ENCODE measurements at places on chromosomes 11 and 22. TPM values are rescaled to one million over a fixed set of nuclear protein-coding genes. Genes with fewer than 3 reads are reported as not detected.

DNA sequence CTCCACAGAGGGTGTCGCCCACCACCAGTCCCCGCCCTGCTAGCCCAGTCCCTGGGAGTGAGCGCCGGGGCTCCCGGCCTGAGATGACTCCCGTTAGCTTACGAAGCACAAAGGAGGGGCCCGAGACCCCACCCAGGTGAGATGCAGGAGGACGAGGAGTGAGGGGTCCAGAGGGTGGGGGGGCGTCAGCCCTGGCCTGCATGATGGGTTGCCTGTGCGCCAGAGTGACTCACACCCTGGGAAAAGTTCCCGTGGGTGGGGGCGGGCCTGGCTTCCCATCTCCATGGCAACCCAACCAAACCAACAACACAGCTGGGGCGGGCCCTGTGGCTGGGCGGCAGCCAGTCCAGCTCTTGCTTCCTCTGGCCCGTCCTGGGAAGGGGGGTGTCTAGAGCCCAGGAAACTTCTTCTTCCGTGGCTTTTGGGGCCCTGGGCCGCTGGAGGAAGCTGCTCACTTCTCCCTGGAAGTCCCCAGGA is 4.5 kb downstream of the GAS2L1 start:
- DNase-seq: peak; percentile 96

GRCh38 chr11:47143322-47143721 is 33.4 kb downstream of the ARFGAP2 start:
- no peak for DNase-seq

- no peak for DNase-seq
Observed at GRCh38 chr11:57597461-57597915, at the start of gene SERPING1. TSS of gene SERPING1 (plus strand) at chr11:57597685. CDS start at chr11:57598271, 586 bp downstream.

- no peak for DNase-seq
Observed at GRCh38 chr11:112608509-112608908, 347.8 kb upstream of the PLET1 start.

GRCh38 chr11:61793083-61793828 is 545 bp downstream of the FEN1 start:
- no peak for DNase-seq

DNA sequence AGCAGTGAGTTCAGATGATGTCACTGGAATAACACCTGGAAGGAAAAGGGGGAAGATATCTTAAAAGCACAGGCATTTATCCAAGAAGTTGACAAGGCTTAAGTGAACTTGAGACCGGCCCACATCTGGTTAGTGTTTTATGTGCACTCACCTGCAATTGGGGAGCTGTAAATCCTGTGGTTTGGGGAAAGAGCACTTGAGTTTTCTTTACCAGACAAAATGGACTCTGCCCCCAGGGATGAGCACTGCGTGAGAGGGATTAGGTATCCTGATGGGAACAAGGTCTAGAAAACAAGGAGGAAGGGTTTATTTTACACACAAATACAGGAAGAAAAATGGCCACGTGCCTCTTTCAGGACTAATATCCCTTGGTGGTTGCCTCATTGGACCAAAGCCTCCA is 15.2 kb downstream of the E2F8 start:
- no peak for DNase-seq

DNA sequence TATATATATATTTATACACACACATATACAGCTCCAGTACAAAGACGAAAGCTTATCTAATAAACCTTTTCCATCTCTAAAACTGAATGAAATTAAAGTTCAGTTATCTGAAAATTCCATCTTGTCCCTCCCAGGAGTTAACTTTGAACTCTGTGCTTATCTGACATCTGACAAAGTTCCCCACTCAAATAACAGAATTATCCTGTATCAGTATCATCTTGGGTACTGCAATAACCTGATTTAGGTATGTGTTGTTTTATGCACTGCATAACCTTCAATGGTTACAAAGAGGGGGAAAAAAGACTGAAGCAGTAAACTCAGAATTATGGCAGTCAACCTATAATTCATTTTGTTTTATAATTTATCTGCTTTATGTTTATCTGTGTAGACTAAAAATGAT is 96.6 kb downstream of the SGSM3 start:
- DNase-seq: no peak

DNA sequence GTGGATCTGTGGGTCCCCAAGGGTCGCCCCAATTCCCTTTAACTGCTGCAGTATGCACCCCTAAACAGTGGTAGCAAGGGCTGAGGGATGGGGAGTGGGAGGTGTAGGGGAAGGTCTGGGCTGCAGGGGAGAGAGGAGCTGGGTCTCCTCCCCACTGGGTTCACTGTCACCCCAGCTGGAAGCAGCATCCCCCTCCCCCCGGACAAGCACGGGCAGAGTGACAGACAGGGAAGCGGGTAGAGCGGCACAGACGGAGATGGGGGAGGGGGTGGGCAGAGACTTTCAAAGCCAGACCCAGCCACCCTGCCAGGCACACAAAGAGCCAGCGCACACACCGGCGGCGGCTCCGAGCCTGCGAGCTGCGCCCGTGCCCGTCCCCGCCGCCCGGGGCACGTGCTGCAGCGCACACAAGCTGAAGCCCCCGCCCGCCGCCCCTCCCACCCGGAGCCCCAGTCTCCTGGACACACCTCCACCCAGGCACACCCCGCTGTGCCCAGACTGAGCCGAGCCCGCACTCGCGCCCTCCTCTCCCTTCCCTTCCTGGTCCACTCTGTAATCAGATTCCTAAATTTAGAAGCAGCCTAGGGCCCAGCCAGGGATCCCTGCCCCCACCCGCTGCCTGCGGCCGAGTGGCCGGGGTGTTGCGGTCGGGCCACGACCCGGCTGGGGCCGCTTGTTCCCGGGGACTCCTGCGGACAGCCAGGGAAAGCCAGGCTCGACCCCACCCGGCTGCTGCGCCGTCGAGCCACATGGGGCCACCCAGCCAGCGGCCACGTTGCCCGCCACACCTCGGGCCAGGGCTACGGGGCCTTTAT is 935 bp upstream of the RCOR2 start:
- peak; percentile 68 for DNase-seq

GRCh38 chr11:57140568-57140967 is 41.2 kb upstream of the LRRC55 start:
- no peak for DNase-seq

GRCh38 chr11:19294444-19294843 is 53.7 kb upstream of the E2F8 start:
- DNase-seq: no peak

DNA sequence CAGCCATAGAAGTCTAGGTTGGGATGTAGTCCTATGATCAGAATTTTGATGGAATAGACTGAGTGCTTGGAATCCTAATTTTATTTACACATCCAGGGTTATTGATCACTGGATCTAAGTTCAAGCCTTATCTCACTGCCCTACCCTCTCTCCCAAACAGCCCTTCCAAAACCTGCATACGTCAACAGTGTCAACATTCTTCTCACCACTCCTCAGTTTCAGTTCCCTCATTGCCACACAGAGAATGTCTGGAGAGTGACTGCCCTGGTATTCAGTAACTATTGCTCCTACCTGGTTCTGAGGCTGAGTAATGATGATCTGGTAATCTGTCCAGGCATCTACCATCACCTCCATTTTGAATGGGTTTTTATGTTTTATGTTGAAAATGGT is 60.0 kb downstream of the GLYATL1 start:
- no peak for DNase-seq

DNA sequence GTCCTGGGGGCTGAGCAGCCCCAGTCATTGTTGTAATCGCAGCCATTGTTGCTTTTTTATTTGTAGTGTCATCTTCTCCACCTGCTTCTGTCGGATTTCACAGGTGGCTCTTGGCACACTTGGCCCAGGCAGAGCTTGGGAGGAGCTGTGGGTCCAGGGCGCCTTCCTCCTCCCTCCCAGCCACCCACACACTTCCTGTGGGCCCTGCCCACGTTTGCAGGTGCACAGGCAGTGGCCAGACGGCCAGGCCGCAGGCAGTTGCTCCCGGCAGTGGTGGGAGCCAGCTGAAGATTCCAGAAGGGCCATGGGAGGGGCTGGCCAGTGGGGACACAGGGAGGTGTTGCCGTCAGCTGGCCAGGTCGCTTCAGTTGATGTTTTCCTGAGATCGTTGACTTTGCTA is 1191.9 kb downstream of the BRD1 start:
- DNase-seq: no peak

- no peak for DNase-seq
Observed at GRCh38 chr11:17351172-17351509, 459 bp upstream of the NCR3LG1 start.

- DNase-seq: no peak
Observed at GRCh38 chr11:125102510-125102909, 8.9 kb downstream of the TMEM218 start.

GRCh38 chr11:61587541-61587941 is 6.7 kb upstream of the SYT7 start:
- DNase-seq: no peak

- DNase-seq: no peak
Observed at GRCh38 chr22:45284705-45285262, at the start of gene UPK3A. TSS of gene UPK3A (plus strand) at chr22:45284949. CDS start at chr22:45285014, 65 bp downstream.

- no peak for DNase-seq
Observed at GRCh38 chr11:17702876-17703275, 16.5 kb upstream of the MYOD1 start.

GRCh38 chr22:44291265-44291664 is 21.5 kb downstream of the SHISAL1 start:
- DNase-seq: no peak

- DNase-seq: no peak
Observed at GRCh38 chr22:17120711-17121232, 388 bp downstream of the TMEM121B start.

GUCY1A2 gene
- 183 TPM for total RNA-seq

SERPING1 gene
- 9.0 TPM for total RNA-seq

VWCE gene
- total RNA-seq: 2.7 TPM

ARHGAP8 gene
- total RNA-seq: 1.4 TPM

All from occipital lobe (tissue), 3 donors.